ENCODE measurements at places on chromosomes 12 and 14.
A peak's percentile ranks its signal among the peaks of the same experiment; 100 is the strongest.

DNA sequence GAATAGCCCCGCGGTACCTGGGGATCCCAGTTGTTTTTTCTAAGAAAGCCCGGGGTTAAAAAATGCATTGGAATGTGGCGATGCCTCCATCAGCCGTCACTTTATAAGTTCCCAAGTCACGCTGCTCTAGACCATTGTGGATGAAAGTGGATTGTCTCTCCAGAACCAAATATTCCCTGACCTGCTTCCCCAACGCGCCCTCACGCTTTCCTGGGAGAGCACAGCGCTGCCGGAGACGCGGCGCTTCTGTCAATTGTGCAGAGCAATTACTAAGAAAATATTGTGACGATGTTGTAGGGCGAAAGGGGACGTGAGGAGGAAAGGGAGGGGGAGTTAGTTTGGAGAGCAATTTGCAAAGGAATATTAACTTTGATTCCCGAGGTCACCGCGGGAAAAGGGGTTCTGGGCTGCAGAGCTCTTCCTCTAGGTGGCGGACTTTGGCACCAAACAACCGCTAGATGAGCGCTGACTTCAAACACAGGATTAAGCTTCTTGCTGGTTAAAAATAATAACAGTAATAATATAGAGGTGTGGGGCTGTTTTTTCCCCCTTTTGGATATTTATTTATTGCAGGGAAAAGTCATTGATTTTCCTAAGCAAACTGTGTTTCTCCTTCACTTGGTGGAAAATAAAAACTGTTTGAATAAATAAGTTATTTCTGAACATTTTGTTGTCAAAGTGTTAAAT lies 9.6 kb upstream of the FOXG1 start:
- no peak for DNase-seq

DNA sequence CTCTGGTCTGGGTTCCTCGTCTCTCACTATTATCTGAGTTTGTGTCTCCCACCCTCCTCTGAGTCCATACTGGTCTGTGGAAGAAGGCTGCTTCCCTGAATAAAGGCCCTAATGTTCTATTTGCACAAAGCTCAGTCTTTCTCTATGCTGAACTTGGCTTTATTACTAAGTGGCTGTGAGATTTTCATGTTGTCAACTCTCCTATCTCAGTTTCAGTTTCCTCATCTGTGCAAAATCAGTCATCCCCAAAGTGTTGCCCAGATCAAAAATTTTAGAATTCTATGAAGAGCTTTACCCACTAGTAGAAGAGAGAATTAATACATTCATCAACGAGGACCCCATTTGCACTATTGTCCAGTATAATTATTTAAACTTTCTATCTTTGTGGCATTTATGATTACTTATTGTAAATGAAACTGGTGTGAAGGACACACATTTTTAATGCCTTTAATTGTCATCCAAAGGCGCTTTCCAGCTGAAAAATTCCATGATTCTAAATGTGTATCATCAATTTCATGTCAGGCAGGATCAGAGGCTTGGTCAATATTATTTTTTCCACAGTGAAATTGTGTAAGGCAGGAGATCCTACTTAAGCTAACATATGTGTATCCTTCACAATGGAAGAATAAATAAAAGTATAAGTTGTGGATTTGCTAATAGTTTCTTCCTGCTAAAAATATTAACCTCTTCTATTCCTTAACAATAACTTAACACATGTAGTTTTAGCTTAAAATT lies 79.1 kb upstream of the EEA1 start:
- no peak for DNase-seq

DNA sequence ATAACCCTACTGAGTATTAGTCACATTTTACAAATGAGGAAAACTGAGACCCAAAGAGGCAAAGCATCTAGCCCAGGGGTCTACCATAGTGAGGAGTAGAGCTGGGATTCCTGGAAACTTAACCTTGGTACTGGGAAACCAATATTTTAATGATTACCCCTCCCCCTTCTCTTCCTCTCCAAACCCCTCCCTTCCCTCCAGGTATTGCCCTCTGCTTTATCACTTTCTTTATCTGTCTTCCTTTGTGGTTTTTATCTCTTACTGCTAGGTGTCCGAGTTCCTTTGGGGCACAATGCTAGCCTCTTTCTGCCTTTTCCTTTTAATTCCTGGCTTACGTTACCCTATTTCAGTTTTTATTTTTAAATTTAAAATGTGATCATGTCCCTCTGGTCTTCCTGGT lies 2.8 kb downstream of the GABARAPL1 start:
- DNase-seq: no peak

DNA sequence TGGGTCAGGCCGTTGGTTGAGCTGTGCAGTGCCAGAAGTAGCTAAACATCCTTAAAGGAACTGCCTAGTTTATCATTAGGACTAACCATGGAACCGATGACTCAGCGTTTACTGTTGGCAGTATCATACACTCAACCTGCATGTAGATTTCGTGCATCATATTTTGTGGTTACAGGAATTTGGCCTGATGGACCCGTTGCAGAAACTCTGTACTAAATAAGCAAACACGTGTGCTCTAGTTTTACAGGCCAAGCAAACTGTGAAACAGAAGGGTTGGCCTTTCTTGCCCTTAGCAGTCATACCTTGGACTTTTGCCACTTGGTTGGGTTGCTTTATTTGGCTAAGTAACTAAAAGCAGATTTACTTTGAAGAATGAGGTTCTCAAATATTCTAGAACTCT lies 35.6 kb downstream of the DGLUCY start:
- no peak for DNase-seq

DNA sequence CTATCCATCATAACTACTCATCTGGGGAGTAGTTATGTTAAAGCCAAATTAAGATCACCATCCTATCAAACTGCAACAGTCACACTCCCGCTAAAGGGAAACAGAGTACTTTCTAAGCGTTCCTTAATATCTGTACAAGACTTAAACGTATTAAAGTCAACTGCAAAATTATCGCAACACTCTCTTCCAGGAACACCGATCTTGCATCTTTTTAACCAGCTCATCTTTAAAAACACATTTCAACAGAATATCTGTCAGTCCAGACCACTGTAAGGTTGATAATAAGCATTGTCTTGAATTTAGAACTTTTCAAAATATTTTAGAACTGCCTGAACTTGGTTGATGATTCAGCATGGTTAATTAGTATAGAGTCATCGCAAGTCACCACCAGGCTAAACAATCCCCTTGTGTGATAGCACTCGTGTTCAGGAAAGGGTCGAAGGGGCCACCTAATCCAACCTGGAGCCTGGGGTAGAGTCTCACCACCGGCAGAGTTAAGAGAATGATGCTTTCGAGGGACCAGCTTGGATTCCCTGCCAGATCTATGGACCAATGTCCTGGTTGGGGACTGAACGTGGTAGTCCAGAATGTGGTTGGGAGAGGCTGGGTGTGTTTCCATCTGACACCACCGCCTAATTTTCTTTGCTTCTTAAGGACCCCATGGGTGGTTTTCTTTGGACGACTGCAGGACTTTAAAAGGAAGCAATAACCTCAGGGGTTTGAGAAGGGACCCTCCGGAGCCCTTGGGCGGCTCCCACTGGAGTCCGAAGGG lies 890 bp downstream of the SPTLC2 start:
- peak; percentile 40 for DNase-seq

GRCh38 chr12:108046135-108046534 lies 83.0 kb upstream of the WSCD2 start:
- no peak for DNase-seq

DNA sequence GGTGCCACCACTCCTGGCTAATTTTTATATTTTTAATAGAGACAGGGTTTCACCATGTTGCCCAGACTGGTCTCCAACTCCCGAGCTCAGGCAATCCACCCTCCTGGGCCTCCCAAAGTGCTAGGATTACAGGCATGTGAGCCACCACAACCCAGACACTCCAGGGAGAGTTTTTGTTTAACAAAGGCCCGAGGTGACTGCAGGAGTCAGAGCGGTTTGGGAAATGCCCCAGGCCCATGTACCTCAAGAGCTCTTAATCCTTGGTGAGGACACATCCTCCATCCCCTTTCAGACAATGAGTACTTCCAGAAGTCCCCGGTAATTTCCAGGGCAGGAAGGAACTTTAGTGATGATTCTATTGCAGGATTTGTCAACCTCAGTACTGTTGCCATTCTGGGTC lies 176.0 kb downstream of the ESRRB start:
- DNase-seq: no peak

- DNase-seq: no peak
These were observed 1108.3 kb upstream of the FLRT2 start for GRCh38 chr14:84421621-84422020.

- peak; percentile 10 for DNase-seq
These were observed 113.9 kb downstream of the GCH1 start for GRCh38 chr14:54788701-54789100.

DNA sequence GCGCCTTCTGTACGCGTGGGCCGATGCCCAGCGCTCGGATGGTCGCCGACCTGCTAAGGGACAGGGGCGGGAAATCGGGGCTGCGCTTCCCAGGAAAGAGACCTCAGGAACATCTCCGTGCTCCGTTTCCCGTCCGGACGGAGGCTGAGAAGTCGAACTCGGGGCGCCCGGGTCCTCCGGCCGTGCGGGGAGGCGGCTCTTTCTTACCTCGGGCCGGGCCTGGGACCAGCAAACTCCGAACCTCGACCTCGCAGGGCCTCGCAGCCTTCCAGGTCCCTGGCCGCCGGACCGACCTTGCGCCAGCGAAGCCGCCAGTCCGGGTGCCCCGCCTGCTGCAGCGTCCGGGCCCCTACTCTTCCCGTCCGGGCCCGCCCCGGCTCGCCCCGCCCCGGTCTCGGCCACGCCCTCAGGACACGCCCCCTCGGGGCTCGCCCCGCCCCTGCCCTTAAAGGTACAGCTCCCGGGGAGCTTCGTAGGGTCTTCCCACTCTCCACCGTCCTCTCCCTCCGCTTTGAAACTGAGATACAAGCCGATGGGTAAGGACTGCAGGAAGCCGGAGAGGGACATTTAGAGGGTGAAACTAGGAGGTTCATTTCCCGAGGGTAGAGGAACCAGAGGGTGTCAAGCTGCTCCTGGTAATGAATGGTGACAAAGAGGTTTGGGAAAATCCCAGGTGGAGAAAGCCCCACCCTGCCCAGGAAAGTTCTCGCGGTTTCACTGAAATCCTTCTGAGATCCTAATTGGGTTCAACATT lies at the start of gene SLC8B1:
Gene SLC8B1 (minus strand): TSS at position 324 of the 754 bp plus-strand sequence. CDS start 2,231 bp downstream, outside the sequence.
- DNase-seq: peak; percentile 96
